Pericardium fibroblast (primary cell): ENCODE measurements at places on chromosomes 5 and 9. TPM values are rescaled to one million over a fixed set of nuclear protein-coding genes. Genes with fewer than 3 reads are reported as not detected.

FOXD4L5 gene
- total RNA-seq = 0.94 TPM in 1 of 2 replicates, not detected in the other

FBP2 gene
- not detected in 2 replicates for total RNA-seq

SLC45A2 gene
- not detected in 2 replicates for total RNA-seq

PPIP5K2 gene
- 21.2 and 33.4 TPM in 2 replicates for total RNA-seq

PCDHB9 gene
- total RNA-seq = 0.23 and 0.43 TPM in 2 replicates

FBN2 gene
- total RNA-seq = 202 and 523 TPM in 2 replicates
